ENCODE measurements at places on chromosomes 5 and 9.

- DNase-seq: no peak
Measured at GRCh38 chr9:137147091-137147792, 8.3 kb downstream of the GRIN1 start.

DNA sequence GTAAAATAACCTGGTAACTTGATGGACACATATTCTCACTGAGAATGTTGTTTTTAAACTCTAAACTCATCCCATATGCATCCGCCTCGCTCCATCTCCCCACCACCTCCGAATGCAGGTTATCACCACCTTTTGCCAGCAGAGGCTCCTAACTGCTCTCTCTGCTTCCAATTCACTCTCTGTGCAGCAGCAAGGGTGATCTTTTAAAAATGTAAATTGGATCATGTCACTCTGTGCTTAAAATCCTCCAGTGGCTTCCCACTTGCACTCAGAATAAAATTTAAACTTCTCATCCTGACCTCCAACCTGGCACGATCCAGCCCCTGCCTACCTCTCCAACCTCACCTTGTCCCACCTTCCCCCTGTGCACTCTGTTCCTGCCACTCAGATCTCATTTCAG lies 317.2 kb downstream of the ZSWIM6 start:
- DNase-seq: no peak

DNA sequence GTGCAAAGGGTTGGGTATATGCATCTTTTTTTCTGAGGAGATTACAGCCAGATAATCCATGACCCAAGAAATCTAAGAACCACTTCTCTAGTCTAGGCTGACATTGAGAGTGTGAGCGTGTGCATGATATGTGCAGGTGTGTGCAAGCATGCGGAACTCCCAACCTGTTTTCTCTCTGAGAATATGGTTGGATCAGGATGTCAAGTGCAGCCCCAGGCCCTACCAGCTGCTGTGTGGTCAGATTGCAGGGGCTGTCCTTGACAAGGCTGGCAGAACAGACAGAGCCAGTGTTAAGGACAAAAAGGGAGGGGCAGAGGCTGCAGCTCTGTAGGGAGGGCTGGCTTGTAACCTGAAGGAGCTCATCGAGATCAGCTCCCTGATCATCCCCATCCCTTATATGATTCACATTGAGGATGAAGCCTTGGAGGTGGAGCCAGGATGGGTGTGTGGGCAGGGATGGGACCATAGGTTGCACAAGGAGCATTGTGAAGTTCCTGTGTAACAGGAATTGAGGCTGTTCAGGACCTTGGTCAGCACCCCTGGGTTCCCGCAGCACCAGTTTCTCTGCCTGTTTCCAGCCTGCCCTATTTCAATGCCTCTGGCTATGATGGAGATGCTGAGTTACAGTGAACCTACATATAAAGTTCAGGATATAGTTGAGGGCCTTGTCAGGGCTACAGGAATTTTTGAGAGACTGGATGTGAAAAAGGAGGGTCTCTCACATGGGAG lies 52.6 kb upstream of the ARAP3 start:
- DNase-seq: no peak

GRCh38 chr9:134571326-134571931 lies 70.2 kb upstream of the COL5A1 start:
- peak; percentile 28 for DNase-seq

- DNase-seq: no peak
Measured at GRCh38 chr5:108238936-108239887, 142.7 kb downstream of the FBXL17 start.

- no peak for DNase-seq
Measured at GRCh38 chr9:105500108-105500766, 52.4 kb downstream of the FSD1L start.

DNA sequence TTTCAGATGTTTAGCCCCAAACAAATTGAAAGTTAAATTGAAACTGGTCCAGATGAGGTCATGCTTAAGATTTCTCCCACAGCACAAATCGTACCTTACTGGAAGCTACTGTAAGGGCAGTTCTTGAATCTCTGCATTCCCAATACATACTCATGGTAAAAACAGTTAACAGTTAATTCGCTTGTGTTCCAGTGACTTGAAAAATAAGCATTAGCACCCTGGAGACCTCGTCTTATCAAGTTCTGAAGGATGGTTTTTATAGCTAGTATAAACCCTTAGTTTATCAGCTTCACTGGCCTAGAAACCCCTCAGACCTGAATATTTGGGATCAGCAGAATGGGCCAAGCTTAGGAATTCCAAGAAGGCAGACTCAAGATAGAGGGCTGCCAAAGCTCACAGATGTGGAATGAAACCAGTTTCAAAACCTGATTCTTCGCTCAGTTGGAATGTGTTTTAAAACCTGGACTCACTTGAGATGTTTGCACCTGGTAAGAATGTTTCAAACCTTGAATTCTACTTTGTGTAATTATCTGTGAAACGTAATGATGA lies 103.6 kb downstream of the C9orf152 start:
- DNase-seq: no peak

DNA sequence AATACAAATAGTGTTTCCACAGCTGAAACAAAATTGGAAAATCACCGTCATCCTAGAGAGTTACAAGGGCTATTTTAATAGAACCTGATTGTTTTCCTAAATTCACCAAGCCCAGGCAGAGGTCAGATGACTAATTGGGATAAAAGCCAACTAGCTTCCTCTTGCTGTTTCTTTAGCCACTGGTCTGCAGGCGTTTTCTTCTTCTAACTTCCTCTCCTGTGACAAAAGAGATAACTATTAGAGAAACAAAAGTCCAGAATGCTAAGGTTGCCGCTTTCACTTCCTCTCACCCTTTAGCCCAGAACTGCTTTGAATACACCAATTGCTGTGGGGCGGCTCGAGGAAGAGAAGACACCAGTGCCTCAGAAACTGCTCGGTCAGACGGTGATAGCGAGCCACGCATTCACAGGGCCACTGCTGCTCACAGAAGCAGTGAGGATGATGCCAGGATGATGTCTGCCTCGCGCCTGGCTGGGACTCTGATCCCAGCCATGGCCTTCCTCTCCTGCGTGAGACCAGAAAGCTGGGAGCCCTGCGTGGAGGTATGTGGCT lies at the start of gene TLR4:
TSS of gene TLR4 (plus strand) at position 380 of the 552 bp plus-strand sequence. CDS start at position 450, 70 bp downstream.
- no peak for DNase-seq

GRCh38 chr5:66149950-66150349 lies 5.8 kb downstream of the SREK1 start:
- DNase-seq: no peak

DNA sequence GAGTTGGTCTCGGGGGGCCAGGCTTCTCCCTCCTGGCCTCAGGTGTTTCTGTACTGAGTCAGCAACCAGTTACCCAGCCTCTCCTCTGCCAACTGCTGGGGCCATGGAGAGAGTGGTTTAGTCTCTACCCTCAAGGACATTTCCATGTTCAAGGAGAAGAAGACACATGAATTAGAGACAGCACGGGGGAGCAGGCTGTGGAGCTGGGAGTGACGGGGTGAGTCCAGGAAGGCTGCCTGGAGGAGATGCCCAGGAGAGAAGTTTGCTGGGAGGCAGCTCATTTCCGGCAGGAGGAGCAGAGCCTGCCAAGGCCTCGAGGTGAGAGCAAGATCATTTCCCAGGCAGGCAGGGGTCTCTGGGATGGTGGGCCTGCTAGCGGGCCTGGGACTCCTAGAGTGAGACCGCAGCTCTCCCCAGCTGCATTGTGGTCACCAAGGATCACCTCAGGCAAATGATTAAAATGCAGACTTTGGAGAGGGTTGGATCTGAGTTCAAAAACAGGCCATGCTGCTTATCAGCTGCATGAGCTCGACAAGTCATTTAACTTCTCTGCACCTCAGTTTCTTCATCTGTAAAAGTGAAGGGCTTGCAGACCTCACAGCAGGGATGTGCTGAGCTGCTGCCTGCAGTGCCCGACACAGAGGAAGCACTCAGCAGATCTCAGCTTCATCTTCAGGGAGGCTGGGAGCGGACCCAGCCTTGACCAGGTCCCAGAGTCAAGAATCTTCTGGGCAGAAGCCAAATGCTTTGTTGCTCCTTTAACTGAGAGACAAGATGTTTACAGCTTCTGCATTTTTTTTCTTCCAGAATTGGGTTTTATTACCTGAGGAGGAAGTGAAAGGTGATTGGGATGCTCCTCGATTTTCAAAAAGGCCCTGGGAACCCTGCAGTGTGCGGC lies 35.2 kb downstream of the NEK6 start:
- no peak for DNase-seq

DNA sequence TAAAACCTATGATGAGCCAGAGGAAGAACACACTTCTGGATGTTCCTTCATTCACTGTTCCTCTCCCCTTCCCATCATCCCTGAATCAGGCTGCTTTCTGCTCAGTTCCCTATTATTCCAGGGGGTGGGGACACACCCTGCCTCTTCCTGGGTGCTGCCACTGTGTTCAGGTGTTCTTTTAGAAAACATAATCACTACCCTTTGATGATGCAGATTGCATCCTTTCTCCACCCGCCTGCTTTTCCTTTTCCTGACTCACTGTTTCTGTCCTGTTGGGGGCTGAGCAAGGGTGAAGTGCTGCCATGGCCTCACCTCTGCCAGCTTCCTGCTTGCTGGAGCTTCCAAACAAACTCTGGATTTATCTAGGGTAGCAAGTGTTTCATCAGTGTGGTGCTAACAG lies 331.9 kb upstream of the GRIA1 start:
- no peak for DNase-seq

DNA sequence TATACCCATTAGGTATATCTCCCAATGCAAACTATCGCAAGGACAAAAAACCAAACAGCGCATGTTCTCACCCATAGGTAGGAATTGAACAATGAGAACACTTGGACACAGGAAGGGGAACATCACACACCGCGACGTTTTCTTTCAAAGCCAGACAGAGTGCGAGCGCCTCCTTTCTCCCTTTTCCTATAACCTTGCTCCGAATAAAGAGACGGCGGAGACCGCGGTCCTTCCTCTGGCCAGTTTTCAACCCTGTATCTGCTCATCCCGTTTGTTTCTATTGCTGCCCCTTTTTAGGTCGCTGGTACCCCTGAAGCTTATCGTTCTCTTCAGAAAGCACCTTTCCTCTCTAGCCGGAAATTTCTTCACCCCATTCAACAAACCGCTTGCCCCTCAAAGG lies 1.3 kb downstream of the LVRN start:
- no peak for DNase-seq

- no peak for DNase-seq
Measured at GRCh38 chr9:106862110-106862820, 701 bp upstream of the ZNF462 start.

GRCh38 chr5:140011297-140011802 lies 31.7 kb downstream of the NRG2 start:
- DNase-seq: no peak

DNA sequence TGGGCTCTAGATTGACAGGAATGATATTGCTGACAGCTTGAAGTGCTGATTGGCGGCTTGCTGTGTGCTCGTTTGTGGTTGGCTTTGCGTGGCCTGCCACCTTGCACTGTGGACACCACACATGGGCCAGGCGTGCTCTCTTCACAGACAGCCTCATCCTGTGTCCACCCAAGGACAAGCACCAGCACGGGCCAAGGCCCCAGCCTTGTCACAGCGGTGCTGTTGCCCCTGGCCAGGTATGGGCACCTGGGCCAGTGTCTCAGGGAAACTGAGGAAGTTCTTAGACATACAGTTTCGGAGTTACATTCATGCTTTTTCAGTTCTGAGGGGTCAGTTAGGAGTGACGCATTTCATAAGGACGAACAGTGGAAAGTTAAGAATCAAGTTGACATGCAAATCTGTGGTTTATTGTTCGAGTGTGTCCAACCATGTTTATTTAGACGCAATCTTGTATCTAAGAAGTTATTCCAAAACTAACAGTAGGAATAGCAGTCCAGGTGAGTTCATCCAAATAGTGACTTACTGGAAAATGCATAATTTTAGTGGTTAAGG lies 125.9 kb downstream of the EHMT1 start:
- DNase-seq: no peak

- no peak for DNase-seq
Measured at GRCh38 chr5:111928511-111928910, 171.5 kb upstream of the NREP start.

- DNase-seq: no peak
Measured at GRCh38 chr5:138541511-138542179, 1.4 kb downstream of the ETF1 start.

DNA sequence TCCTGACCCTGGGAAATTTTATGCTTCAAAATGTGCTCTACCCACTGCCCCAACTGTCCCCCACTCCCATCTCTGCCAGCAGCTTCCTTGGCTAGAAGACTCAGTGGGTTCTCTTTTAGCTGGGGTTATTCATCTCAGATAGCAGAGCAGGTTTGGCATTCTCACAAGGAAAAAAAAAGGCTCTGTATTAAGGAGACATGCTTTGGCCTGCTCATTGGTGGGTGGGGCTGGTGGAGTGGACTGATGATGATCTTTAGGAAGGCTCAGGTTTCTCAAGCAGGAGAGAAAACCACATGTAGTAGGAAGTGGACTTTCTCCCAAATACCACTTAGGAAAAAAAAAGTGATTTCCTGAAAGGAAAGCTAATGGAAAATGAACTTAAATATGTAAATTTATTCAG lies 279.2 kb upstream of the ZNF462 start:
- no peak for DNase-seq

DNA sequence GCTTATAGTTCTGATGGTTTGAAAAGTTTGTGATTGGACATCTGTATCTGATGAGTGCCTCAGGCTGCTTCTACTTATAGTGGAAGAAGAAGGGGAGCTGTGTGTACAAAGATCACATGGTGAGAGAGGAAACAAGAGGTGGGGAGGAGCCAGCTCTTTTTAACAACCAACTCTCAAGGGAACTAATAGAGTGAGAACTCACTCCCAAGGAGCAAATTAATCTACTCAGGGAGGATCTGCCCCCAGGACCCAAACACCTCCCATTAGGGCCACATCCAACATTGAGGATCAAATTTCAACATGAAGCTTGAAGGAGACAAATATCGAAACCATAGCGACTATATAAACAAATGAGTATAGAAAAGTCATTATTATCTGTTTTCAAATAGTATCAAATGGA lies 64.7 kb upstream of the PRLR start:
- no peak for DNase-seq

- DNase-seq: no peak
Measured at GRCh38 chr5:20524991-20525529, 537.1 kb upstream of the CDH18 start.

DNA sequence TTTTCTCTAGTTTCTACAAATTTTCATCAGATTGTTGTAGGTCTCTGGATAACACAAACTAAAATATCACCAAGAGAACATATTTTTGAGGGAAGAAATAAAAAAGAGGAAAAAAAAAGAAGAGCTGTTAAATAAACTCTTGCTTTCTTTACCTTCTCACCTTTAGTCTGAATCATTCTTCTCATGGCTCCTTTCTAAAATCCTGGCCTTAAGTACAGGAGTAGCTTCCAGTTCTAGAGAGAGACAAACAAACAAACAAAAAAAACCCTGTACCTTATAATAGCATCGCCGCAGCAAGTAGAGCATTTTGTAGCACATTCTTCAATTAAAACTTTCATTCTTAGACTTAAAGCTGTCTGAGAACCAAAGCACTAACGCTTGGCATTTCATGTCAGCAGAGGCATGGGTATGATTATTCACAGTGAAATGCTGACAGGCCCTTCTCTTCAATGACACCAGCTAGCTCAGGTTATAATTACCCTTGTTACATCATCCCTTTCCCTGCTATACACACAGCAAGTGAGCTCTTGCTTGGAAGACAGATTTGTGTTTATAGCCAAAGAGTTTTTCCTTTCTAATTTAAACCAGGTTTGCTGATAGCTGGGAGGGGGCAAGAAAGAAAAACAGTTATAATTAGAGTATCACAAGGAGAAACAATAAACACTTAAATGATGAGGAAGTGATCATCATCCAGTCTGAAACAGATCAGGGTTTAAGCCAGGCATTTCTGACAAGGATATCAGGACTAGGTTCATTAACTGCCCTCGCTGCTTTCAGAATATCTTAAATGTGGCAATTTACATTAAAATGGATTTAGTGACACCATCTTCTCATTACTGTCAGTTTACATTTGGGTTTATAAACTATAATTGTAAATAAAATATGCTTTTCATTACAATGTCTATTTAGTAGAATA lies 510.9 kb upstream of the ZNF608 start:
- DNase-seq: no peak
